ENCODE measurements at places on chromosomes 5 and 9. TPM values are rescaled to one million over a fixed set of nuclear protein-coding genes. Genes with fewer than 3 reads are reported as not detected.

- no peak for DNase-seq
- no peak overlapping the region for H3K27ac ChIP-seq
- no peak overlapping the region for H3K4me3 ChIP-seq
- H3K4me1 ChIP-seq = no peaks in the 10 kb centered on the region
- H3K36me3 ChIP-seq = no peaks in the 10 kb centered on the region
- H3K27me3 ChIP-seq = no peaks in the 10 kb centered on the region
Measured at GRCh38 chr5:94849821-94850736, 231.6 kb downstream of the SLF1 start.

GRCh38 chr9:32581512-32582143 is 8.7 kb upstream of the NDUFB6 start:
- no peak for DNase-seq
- peaks cover 6% of the 10 kb centered on the region for H3K4me1 ChIP-seq
- H3K4me3 ChIP-seq = no peak overlapping the region
- H3K27me3 ChIP-seq = peaks cover 40% of the 10 kb centered on the region

- no peaks in the 10 kb centered on the region for H3K4me1 ChIP-seq
- no peak overlapping the region for H3K27ac ChIP-seq
- DNase-seq = no peak
- H3K27me3 ChIP-seq = peaks cover 8% of the 10 kb centered on the region
Measured at GRCh38 chr5:168316139-168316578, 24.7 kb downstream of the WWC1 start.

DNA sequence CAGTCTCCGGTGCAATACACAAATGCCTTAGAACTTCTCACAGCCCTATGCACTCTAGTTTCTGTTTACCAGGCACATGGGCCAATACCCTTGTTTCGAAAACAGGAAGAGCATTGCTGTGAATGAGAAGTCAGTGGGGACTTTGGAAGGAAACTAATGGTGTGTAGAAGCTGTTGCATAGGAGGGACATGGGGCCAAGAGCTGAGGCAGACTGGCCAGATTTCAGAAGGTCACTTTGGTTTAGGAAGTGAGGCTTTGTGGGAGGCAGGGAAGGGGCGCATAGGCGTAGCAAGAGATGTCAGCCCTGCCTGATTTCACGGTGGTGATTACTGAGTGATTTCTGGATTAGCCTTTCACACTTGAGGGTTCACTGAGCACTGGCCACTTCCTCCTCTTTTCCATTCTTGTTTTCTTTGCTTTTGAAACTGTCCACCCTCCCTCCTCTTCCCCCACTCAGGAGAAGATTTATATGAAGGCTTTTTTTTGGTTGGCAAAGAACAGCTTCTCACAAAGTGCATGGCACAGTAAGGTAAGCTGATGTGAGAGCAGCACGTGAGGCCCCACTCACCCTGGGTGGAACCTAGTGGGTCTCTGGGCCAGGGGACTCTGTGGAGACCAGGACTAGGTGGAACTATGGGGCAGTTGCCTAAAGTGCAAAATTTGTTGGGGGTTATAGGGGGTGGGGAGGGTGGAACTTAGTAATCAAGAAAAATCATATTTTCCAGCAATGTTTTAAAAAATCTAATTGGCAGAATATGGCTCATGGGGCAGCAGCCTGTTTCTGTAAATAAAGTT is 6.1 kb upstream of the TMEM252 start:
- H3K27me3 ChIP-seq = no peaks in the 10 kb centered on the region
- no peak overlapping the region for H3K4me3 ChIP-seq
- H3K4me1 ChIP-seq = peaks cover 16% of the 10 kb centered on the region
- no peaks in the 10 kb centered on the region for H3K36me3 ChIP-seq
- peak overlapping the region; percentile 59 for H3K27ac ChIP-seq

Gene NPR3
- 81.0 TPM for total RNA-seq

DNA sequence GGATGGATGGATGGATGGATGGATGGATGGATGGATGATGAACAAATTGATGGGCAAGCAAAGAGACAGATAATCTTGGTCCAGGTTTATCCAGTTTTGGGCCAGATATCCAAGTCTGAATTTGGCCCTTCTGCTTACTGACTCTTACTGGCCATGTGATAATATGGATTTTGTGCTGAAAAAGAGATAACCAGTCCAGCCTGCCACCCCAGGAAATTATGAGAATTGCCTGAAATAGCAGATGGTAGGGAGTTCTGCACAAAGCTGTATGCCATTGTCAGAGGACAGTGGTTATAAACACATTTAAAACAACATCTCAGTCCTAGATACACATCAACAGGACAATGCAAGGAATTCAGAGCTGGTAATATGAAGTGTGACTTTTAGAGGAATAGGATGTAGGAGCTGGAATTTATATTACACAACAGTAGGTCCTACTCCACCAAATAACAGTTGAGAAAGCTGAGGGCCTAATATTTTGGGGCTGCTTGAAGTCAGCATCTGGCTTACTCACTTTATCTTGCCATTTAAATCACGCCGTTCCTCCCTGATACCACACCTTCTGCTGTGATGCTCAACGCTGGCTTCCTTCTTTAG is 9.0 kb upstream of the FAT2 start:
- no peak for DNase-seq
- H3K27me3 ChIP-seq = no peaks in the 10 kb centered on the region
- H3K4me3 ChIP-seq = no peak overlapping the region
- H3K27ac ChIP-seq = no peak overlapping the region

Gene SLCO6A1
- total RNA-seq = not detected

- H3K4me3 ChIP-seq = no peak overlapping the region
- H3K27ac ChIP-seq = no peak overlapping the region
- peaks cover 10% of the 10 kb centered on the region for H3K4me1 ChIP-seq
- H3K36me3 ChIP-seq = no peaks in the 10 kb centered on the region
- DNase-seq = no peak
Measured at GRCh38 chr9:112338561-112338960, 5.1 kb upstream of the PTBP3 start.

Gene ADGRD2
- total RNA-seq = not detected

- peaks cover 74% of the 10 kb centered on the region for H3K27me3 ChIP-seq
- no peaks in the 10 kb centered on the region for H3K36me3 ChIP-seq
- DNase-seq = no peak
- no peak overlapping the region for H3K4me3 ChIP-seq
Measured at GRCh38 chr9:124496075-124496449, 11.1 kb downstream of the NR5A1 start.

Gene FCN2
- not detected for total RNA-seq

Gene IFNA13
- total RNA-seq = not detected

- no peak overlapping the region for H3K27ac ChIP-seq
- H3K4me3 ChIP-seq = no peak overlapping the region
- H3K4me1 ChIP-seq = no peaks in the 10 kb centered on the region
- H3K27me3 ChIP-seq = no peaks in the 10 kb centered on the region
Measured at GRCh38 chr5:73955271-73955846, 329.4 kb downstream of the ARHGEF28 start.

Gene FBN2
- total RNA-seq = 34.1 TPM

All from left ventricle myocardium inferior (tissue), 1 donor.